ENCODE measurements at places on chromosomes 11 and 22.

DNA sequence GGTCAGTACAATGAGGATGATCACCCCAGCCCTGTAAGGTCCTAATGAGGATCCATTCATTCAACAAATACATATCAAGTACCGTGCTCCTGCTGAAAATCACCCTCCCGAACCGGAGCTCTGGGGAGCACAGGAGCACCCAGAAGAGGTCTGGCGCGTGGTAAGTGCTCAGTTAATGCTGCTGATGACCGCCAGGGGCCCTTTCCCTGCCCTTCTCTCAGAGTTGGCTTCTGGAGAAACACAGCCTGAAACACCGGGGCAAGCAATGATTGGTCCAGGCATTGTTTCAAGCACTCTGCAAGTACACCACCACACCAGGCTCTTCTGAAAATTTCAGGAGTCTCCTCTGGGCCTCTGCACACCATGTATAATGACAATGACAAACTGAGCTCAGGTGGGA is 3.8 kb upstream of the CCDC86 start:
- DNase-seq = no peak

DNA sequence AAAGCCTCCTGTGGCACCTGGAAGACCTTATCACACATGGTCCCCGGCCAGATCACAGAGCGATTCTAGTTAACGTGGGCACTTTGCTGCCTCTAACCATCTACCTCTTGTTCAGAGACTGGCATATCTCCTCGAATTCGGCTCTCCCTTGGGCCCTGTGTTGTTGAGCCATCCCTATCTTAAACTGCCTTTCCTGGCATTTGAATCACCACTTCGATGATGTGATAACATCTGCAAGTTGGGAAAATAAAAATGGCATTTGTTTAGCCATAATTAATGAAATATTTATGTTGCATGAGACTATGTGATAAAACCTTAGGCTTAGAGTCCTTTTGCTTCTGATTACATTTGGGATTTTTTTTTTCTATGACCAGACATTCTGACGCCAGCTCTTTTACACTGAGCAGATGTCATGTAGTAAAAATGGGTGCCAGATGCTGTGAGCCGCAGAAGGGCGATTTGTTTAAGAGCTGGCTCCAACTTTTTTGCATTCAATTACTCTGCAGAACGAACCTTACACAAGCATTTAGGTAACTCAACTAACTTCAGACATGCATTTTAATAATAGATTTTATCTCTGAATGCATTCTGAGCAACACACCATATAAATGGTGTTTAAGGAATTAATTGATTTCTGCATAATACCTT is 58.5 kb upstream of the PARVA start:
- no peak for DNase-seq

DNA sequence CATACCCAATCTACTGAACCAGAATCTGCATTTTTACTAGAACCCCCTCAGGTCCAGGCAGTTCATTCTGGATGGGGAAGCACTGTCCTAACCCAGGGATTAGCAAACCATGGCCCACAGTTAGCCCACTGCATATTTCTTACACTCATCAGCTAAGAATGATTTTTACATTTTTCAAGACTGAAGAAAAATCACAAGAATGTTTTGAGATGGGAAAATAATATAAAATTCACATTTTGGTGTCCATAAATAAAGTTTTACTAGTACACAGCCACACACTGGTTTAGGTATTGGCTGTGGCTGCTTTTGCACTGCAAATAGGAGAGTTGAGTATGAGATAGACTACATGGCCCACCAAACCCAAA is 59.4 kb downstream of the PPFIBP2 start:
- no peak for DNase-seq

DNA sequence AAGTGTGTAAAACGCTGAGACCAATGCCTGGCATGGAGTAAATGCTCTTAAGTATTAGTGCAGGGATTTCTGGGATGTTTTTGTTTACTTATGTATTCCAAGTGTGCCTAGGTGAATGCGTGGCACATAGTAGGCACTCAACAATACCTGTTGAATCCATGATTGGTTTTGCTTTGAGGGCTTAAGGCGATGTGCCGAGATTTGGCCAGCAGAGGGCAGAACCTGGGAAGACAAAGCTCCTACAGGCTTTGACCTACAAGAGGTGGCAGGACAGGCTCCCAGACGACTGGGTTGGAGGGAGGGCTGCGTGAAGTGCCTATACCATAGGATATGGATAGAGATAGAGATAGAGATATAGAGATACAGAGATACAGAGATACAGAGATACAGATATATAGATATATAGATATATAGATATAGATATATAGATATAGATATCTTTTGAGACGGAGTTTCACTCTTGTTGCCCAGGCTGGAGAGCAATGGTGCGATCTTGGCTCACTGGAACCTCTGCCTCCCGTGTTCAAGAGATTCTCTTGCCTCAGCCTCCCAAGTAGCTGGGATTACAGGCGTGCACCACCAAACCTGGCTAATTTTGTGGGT is 13.9 kb downstream of the KCNE3 start:
- peak; percentile 73 for DNase-seq

- no peak for DNase-seq
Observed at GRCh38 chr22:49958931-49959781, 1.4 kb upstream of the PIM3 start.

GRCh38 chr11:131943295-131943694 is 572.9 kb downstream of the NTM start:
- DNase-seq = no peak

DNA sequence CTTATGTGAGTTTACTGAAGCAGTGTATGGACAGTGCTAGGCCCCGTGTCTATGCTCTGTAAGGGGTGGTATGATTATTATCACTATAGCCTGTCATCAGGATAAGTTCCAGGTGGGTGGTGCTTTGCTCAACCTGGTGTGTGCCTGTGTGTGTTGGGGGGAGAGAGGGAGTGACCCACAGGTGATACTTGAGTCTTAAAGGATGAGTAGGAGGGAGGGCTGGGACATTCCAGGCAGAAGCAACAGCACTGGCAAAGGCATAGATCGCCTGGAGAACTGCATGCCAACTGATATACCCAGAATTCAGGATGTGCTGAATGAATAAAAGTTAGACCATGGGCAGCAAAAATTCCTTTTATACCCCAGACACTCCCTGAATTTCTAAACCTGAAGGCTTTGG is 4.5 kb downstream of the KIAA1671 start:
- no peak for DNase-seq

GRCh38 chr11:128845334-128845780 is 21.7 kb downstream of the KCNJ1 start:
- DNase-seq = no peak

Data from head of caudate nucleus (tissue), 42 donors.